ENCODE measurements at places on chromosomes 4 and X.

DNA sequence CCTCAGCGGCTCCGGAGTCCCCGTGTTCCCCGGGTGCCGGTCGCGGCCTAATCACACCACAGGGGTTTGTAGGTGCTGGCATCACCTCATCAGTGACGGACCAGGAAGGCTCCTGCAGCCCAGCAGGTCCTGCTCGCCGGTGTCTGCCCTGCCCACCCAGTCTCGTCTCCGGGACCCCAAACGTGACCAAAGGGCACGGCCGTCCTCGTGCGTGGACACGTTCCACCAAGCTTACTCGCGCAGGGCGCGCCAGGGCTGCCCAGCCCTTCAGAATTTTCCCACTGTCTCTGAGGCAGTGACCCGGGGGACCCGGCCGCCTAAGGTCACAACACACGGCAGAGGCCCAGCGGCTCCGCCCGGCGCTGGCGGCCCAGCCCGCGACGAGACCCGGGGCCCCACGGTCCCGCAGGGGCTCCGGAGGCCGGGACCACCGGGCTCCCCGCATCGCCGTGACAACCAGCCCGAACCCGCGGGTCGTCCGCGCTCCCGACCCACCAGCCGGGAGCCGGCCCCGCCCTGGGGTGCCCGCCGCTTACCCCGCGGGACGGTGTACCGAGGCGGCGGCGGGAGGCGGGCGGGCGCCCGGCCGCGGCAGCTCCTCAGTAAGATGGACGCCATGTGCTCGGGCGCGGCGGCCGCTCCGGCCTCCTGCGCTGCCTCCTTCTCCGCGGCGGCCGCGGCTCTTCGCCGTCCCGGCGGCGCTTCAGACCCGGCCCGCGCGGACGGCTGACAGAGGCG, 454 bp downstream of the LETM1 start:
- DNase-seq: no peak

GRCh38 chrX:66498672-66499296, 140.1 kb downstream of the EDA2R start:
- no peak for DNase-seq

- no peak for DNase-seq
Measured at GRCh38 chrX:23790155-23790497, 7.2 kb downstream of the SAT1 start.

DNA sequence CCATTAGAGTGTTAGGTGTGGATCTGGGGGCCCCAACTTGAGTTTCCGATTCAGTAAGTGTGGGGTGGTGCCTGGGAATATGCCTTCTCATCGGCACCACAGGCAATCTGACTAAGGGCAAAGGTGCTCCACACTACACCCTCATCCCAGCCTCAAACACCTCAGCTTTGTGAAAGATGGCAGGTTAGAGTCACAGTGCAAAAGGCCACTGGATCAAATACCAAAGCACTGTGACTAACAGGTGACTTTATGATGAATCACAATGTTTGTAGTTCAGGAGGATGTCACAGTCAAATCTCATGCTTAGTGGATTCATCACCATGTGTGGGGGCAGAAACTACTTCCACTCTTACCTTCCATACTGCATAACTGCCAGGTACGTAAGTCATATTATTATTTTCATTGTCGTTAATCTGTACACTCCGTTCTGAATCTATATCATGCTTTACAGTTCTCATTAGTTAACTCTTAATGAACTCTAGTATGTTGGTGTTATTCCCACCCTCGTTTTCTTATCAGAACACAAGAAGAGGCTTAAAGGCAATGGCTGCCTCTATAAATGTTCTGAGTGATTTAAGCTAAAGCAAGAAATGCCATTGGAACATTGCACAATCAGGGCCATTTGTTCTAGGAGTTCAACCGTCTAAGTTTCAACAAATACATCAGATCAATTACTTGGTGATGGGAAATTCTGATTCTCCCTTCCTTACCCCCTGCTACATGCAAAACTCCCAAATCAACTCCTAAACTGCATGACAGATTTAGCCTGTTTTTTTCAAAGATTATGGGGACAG, 50.2 kb downstream of the PRKG2 start:
- no peak for DNase-seq

GRCh38 chr4:22356987-22357596, 158.8 kb downstream of the ADGRA3 start:
- no peak for DNase-seq

- DNase-seq: no peak
Measured at GRCh38 chr4:168811786-168812651, 198.0 kb downstream of the CBR4 start.

GRCh38 chr4:75180217-75180616, 247.3 kb downstream of the PARM1 start:
- no peak for DNase-seq

- no peak for DNase-seq
Measured at GRCh38 chr4:180650273-180650672, 1592.9 kb upstream of the TENM3 start.

- no peak for DNase-seq
Measured at GRCh38 chrX:9189286-9189685, 155.4 kb upstream of the FAM9B start.

DNA sequence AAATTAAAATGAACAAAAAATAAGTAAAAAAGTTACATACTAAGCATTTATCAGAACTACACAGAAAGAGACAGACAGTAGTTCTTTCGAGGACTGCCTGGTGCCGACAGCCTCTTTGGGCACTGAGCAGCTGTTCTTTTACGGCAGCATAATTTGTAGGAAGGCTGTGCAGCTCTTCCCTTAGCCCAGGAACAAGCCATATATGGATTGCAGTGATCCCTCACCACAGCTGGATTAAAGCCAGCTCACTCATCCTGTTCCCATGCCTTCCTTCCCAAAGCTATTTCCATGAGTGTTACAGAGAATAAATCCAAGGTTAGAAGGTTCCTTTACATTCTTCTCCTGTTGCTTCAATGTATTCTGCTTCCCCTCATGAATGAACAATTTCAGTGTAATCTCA, 71.7 kb downstream of the DDX60L start:
- peak; percentile 73 for DNase-seq

- DNase-seq: no peak
Measured at GRCh38 chrX:21718575-21718974, 39.3 kb downstream of the SMPX start.

GRCh38 chr4:126604268-126604867, 1028.4 kb upstream of the INTU start:
- DNase-seq: no peak

GRCh38 chr4:6461301-6462165, 10.9 kb downstream of the PPP2R2C start:
- DNase-seq: peak; percentile 26

DNA sequence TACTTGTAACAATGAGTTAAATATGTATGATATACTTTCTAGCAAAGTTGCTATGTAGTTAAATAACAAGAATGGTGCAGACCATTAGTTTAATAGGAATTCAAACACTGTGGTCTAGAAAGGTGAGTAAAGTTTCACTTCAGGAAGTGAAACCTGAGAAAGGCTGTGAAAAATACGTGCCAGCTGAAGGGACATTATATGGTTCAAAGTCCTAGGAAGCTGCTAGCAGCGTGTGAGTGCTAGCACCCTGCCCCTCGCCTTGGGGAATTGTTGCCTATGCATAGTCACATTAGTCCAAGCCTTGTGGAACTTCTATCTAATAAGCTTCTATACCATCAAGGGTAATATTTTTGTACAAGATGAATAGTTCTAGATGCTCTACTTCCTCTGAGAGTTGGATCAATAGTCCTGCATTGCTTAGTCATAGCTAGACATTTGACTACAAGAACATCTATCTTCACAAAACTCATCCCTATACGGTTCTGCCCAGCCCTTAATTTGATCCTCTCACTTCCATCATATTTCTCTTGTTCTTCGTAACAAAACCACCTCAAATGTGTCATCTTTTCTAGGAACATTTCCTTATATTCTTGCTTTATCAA, 45.8 kb upstream of the ARSJ start:
- no peak for DNase-seq

GRCh38 chrX:130834149-130834548, 68.9 kb downstream of the ENOX2 start:
- no peak for DNase-seq

GRCh38 chr4:102321260-102321995, 23.9 kb downstream of the SLC39A8 start:
- no peak for DNase-seq

- DNase-seq: no peak
Measured at GRCh38 chrX:115138040-115138439, 51.2 kb upstream of the RBMXL3 start.

DNA sequence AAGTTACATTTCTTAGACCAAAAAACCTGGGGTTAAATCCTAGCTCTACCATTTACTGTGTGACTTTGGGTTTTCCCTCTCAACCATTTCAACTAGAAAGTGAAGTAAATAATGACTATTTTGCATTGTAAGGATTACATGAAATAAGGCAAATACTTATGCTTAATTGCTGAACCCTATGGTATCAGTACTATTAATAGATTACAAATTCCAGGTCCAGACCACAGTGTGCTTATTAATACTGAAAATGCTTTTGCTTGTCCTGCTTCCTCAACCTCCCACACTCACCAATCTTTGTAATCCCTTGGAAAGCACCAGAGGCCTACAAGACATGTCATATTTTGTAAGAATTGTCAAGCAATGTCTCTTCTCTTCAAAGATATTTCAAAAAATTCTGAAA, 456.5 kb downstream of the SPOCK3 start:
- DNase-seq: no peak

- no peak for DNase-seq
Measured at GRCh38 chr4:7750523-7750922, 189.1 kb downstream of the AFAP1 start.

DNA sequence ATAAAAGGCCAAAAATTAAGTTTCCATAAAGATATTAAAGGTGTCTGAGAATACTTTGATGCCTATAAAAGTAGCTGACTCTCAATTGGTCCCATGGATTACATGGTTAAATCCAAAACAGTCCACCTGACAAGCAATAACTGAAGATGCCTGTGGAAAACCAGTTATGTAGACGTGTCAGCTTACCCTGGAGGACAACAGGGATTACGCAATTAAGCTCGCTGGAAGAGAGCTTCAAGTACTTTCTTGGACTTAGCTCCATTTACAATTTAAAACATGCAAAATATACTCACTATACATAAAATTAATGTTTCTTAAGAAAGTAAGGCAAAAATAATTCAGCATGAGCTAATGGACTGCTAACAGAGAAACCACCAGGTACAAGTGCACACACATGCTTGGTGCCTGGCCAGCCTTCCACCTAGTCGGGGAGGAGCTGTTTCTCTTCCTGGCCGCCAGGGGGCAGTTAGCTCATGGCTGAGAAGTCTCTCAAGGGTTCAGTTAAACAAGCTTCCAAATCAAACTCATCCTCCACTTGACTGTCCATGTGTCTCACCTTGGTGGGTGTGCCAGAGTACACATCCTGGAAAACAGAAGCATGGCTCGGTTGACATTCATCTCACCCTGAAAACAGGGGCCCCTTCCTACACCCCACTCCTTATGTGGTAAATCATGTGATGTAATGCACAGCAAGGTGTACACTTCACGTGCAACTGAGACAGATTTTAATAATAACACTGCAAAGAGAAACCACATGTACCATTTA, 9.2 kb upstream of the FAM53A start:
- DNase-seq: peak; percentile 81

GRCh38 chr4:46946919-46947536, 38.0 kb upstream of the COX7B2 start:
- DNase-seq: no peak

DNA sequence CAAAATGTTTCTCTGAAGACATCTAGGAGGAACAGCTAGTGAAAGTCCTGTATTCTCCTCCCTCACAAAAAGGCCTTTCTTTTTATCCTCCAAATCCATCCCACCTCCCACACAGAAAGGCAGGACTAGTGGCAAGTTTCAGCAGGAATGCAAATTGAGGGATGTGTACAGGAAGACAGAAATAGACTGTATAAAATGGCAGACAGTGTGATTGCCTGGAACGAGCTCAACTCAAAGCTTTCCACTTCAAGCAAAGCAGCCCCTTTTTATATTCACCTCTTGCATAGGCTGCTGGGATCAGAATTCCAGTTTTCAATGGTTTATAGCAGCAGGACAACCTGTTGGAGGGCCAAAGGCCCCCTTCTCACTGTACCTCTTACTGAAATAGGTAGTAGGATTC, 57.5 kb downstream of the DCX start:
- no peak for DNase-seq

- no peak for DNase-seq
Measured at GRCh38 chr4:145823743-145824142, 114.9 kb downstream of the ZNF827 start.

Measured in sciatic nerve (tissue), 2 donors.